ENCODE measurements at places on chromosomes 11 and 22. TPM values are rescaled to one million over a fixed set of nuclear protein-coding genes. Genes with fewer than 3 reads are reported as not detected.

Gene CASP1
- total RNA-seq = 158 TPM

Gene CST6
- total RNA-seq = 11.0 TPM

- no peaks in the 10 kb centered on the region for H3K36me3 ChIP-seq
- H3K27ac ChIP-seq = no peak overlapping the region
- H3K4me3 ChIP-seq = no peak overlapping the region
These were observed 45.9 kb upstream of the ARHGAP20 start for GRCh38 chr11:110757962-110758755.

GRCh38 chr11:78248191-78248590, 59.5 kb downstream of the USP35 start:
- no peak overlapping the region for H3K27ac ChIP-seq
- no peak overlapping the region for H3K4me3 ChIP-seq
- peaks cover 30% of the 10 kb centered on the region for H3K36me3 ChIP-seq
- no peaks in the 10 kb centered on the region for H3K27me3 ChIP-seq

DNA sequence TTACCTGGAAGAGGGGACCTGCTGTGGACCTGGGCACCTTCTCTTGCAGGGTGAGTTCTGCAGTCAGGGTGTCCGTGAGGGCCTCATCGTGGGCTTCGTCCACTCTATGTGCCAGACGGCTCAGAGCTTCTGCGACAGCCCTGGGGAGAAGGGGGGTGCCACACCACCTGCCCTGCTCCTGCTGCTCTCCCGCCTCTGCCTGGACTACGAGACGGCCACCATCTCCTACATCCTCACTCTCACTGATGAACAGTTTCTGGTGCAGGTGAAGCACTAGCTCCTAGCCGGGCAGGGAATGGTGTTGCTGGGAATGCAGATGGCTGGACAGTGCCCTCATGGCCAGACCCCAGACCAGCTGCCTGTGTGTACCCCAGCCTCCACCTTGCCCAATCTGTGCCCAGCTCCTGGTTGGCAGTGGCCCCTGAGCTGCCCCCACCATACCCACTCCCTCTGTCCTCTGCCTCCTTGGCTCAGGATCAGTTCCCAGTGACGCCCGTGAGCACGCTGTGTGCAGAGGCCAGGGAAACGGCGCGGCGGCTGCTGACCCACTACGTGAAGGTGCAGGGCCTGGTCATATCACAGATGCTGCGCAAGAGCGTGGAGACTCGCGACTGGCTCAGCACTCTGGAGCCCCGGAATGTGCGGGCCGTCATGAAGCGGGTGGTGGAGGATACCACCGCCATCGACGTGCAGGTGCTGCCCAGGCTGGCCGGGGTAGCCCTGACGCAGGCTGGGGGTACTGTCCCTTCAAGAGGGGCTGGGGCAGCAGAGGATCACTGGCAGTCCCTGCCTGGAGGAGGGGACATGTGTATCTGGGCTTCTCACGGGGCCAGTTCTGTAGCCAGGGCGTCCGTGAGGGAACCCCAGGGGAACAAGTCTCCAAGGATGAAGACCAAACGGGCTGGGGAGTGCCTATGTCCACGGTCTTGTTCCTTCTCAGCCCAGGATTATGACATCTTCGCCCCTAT, 2.2 kb upstream of the TM7SF2 start:
- peaks cover 42% of the 10 kb centered on the region for H3K36me3 ChIP-seq
- H3K27ac ChIP-seq = no peak overlapping the region
- DNase-seq = no peak

- H3K27me3 ChIP-seq = no peaks in the 10 kb centered on the region
- DNase-seq = no peak
- H3K36me3 ChIP-seq = no peaks in the 10 kb centered on the region
- H3K4me1 ChIP-seq = no peaks in the 10 kb centered on the region
These were observed 1083.6 kb downstream of the DLG2 start for GRCh38 chr11:84543367-84544159.

GRCh38 chr11:73324665-73325035, 16.6 kb downstream of the ARHGEF17 start:
- H3K36me3 ChIP-seq = no peaks in the 10 kb centered on the region
- DNase-seq = no peak

DNA sequence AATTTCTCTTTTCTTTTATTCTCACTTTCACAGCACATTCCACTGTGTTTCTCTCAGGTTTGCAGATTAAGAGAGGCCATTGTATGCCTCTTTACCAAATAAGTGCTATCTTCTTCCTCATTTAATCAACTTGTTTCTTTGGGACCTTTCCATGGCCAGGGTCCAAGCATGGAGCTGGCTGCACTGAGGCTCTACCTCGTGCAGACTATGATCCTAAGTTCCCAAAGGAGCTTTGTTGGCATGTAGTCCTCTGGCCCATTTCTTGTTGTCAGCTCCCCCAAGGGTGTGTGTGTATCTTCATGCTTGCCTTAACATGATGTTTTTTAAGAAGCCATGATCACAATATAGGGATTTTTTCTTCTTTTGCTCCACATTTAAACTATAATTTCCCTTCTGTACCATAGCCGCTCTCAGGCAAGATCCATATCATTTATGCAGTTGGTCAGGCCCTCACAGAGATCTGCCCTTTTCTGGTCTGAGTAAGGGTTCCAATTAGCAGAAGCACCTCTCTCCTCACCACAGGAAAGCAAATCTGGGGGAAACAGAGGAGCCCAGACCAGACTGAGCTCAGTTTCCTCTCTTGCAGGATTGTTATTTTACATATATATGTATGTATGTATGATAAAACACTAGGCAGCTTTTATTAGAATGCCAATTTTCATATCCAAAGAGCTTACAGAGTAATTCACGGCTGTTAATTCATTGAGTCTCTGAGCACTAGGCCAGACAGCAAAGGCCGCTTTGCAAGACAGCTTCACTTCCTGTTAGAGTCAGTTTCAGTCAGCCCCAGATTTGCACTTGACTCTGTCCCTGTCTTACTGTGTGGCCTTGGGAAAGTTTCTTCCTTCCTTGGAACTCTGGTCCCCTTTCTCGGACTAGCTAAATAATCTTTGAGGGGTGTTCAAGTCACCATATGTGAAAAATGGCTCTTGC, 34.3 kb downstream of the CYB5R2 start:
- H3K36me3 ChIP-seq = peaks cover 79% of the 10 kb centered on the region
- H3K4me1 ChIP-seq = peaks cover 9% of the 10 kb centered on the region
- no peak for DNase-seq
- no peak overlapping the region for H3K4me3 ChIP-seq
- H3K27me3 ChIP-seq = no peaks in the 10 kb centered on the region

GRCh38 chr11:126403658-126404057, 48.2 kb downstream of the ST3GAL4 start:
- H3K27ac ChIP-seq = no peak overlapping the region
- no peak overlapping the region for H3K4me3 ChIP-seq
- H3K27me3 ChIP-seq = no peaks in the 10 kb centered on the region
- H3K36me3 ChIP-seq = peaks cover 19% of the 10 kb centered on the region

DNA sequence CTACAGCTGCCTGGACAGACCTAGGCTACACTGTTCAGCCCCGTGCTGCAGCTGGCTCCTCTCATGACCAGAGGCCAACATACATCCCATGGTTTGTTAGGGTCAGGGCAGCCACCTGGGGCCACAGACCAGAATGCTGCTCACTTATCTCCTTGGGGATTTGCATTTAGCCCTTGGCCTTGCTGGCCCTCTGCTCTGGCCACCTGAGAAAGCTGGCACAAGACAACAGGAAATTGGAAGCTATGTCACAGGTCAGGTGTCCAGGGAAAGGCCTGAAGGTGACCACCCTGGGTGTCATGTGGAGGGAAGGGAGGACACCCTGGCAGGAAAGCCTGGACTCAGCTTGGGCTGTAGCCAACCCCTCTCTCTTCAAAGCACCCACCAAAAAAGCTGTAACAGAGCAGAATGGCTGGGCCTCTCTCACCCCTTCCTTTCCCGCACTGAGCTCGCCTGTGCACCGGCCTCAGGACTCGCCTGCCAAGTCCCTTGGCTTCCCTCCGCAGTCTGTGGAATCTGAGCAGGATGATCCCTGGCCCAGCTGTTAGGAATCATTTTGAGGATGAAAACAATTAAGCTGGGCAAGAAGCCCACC, 86.3 kb downstream of the SNX19 start:
- no peaks in the 10 kb centered on the region for H3K36me3 ChIP-seq
- no peak for DNase-seq
- peaks cover 6% of the 10 kb centered on the region for H3K4me1 ChIP-seq

Measured in lower lobe of right lung (tissue), 2 donors.